ENCODE measurements at places on chromosomes 7 and 10.

GRCh38 chr7:115417662-115418061 is 495.8 kb downstream of the MDFIC start:
- no peak for DNase-seq

- DNase-seq, result peak; percentile 52
Observed at GRCh38 chr10:92242910-92243671, 47.8 kb downstream of the CPEB3 start.

DNA sequence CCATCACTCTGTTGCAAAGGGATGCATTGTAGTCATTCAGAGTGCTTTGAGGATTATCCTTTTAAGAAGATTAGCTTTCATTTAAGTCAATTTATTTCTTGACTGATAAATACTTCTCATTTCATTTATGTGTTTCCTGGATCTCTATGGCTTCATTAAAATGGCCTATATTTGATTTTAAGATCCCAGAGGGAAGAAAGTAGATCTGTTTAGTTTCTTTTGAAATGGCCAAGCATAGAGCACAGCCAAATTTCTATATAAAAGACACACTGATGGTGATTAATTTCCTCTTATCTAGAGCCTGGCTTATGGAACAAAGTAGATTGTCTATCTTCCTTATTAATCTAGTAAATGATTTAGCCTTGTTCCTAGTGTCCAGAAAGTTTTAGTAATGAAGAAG is 129.7 kb upstream of the CALCR start:
- no peak for DNase-seq

- no peak for DNase-seq
Observed at GRCh38 chr7:151905353-151905752, 28.4 kb upstream of the PRKAG2 start.

DNA sequence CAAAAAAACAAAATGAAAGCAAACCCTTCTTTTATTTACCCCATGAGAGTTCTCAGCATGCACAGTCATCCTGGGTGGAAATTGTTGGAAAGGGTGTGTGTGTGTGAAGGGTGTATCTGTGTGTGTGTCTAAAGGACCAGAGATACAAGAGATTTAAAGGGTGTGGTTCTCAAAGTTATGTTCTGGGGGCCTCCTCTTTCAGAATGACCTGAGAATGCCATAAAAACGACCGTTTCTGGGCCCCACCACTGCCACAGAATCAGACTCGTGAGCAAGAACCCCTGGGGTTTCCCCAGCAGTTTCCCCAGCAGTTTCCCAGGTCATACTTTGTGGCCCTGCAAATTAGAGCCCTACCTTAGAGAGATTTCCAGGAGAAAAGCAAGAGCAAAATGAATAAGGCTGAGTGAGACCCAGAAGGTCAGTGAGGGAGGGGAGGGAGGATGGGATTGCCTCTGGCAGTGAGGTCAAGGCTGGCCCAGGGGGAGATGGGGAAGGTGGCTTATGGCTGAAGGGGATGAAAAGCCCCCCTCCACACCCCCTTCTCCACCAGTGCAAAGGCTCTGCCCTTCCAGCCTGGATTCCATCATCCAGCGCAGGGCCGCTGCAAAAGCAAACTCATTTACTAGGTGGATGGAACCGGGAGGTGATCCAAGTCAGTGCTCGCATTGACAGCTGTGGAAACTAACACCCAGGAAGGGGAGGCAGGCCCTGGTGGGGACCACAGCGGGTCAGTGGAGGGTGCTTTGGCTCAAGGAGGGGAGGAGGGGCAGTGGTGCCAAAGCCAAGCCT is 10.2 kb downstream of the PYROXD2 start:
- peak; percentile 65 for DNase-seq

GRCh38 chr7:92528958-92529264 is 316 bp downstream of the RBM48 start:
- DNase-seq, result no peak

All from GM20000 (cell line).